ENCODE measurements at places on chromosomes 3 and 15.
A peak's percentile ranks its signal among the peaks of the same experiment; 100 is the strongest.

DNA sequence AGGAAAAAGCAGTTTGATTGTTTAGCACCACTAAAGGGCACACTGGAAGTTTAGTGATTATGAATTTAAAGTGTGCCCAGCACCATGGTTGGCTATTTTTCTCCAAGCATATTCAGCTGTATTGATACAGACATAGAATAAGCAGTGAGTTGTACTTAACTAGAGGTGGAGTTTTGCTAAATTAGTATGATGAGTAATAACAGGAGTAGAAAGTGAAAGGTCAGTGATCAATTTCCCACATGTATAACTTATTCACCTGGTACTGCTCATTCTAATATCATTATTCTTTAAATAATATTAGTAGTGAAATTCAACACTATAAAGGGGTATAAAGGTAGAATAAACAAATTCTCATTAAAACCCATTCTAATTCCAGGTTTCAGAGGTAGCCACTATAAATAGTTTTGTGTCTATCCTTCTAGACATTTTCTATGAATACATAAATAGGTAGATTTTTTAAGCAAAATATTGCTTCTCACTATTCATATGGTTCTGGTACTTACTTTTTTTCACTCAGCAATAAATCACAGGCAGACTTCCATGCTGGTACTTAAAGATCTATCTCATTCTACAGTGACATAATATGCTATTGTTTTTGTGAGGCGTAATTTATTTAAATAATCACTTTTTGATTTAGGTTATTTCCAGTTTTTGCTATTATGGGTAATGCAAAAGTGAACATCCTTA is 732.9 kb downstream of the VGLL3 start:
- no peak for DNase-seq

- no peak for DNase-seq
Observed at GRCh38 chr3:62923066-62923465, 47.9 kb upstream of the CADPS start.

DNA sequence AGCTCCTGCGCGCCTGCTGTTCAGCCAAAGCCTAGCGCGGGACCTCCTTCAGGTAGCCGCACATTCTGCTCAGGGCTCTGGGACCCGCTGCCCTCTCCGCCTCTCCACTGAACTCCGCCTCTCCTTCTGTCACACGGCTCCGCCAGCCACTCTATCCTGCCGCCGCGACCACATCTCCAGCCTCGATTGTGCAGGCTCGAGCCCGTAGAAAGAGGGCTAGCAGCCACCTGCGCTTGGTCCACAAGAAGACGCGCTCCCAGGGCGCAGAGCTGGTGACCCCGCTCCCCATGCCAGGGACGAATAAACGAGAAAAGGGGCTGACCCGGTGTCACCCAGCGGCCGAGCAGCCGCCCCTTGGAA is 1.1 kb upstream of the VIPR1 start:
- DNase-seq = no peak

GRCh38 chr15:25901811-25902605 is 38.9 kb upstream of the ATP10A start:
- no peak for DNase-seq

- no peak for DNase-seq
Observed at GRCh38 chr15:52673312-52673711, 5.9 kb downstream of the ATOSA start.

DNA sequence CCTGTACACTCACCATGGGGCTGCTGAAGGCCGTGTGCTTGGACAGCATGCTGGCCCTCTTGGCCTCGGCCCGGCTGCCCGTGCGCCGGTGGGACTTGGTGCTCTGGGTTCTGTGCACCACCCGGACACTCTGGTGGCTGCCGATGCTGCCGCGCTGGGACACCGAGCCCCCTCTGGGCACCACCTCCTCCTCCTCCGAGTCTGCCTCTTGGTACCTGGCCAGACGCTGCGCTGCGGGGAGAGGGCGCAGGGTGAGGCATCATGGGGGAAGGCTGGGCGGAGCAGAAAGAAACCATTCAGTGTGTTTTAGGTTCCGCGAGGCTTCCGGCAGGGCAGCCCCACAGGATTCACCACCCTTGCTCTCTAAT is 145.0 kb downstream of the ATP10A start:
- no peak for DNase-seq

GRCh38 chr3:127457094-127457475 is 133.4 kb downstream of the TPRA1 start:
- no peak for DNase-seq

GRCh38 chr3:63328365-63328764 is 50.3 kb downstream of the SYNPR start:
- DNase-seq = no peak

DNA sequence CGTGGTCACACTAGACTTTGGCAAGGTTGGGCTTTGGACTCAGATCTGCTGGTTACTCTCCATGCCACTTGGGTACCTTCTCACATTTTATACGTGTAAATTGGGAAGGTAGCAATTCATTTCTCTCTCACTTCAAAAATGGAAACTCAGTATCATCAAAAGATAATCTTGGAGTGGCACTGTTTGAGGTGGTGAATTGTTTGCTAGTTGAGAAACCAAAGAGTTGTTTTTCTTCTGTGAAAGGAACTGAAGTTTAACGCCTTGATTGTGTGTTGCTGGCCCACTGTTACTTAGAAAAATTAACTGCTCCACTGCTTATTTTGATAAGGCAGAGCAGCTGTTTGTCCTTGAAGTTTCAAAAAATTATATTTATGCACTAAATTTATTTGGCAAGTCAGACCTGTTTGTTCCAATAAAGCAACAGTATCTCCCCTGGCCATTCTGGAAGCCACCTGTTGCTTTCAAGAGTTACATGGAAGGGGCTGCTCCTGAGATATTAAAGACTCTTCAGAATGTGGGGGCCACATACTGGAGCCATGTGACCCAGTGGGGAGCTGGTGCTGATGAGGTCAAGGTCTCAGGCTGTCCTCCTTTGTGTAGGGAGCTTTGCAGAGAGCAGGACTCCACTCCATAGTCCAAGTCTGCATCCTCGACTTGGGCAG is 16.2 kb downstream of the PLCL2 start:
- DNase-seq = no peak

- DNase-seq = peak; percentile 53
Observed at GRCh38 chr15:99249270-99249841, at the start of gene TTC23. Gene TTC23, minus strand, starts transcription at chr15:99249581. Its CDS starts 20,869 bp downstream, at chr15:99228712.

DNA sequence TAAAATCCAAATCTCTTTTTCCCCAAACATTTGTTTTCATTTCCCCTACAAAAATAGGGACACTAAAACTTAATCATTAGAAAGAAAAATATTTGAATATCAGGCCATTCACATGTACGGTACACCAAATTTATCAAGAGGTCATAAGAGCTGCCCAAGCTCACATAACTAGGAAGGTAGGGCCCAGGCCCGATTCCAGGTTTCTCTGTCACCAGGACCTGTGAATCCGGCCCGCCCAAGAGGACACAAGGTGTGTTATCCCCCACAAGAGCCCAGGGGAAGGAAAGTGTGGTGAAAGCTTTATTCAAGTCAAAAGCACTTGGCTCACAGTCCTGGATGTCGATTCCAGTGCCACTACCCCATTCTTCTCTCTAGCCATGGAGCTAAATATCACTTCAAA is 130.6 kb downstream of the DMXL2 start:
- DNase-seq = no peak

GRCh38 chr15:73935547-73935946 is 9.3 kb downstream of the LOXL1 start:
- no peak for DNase-seq

DNA sequence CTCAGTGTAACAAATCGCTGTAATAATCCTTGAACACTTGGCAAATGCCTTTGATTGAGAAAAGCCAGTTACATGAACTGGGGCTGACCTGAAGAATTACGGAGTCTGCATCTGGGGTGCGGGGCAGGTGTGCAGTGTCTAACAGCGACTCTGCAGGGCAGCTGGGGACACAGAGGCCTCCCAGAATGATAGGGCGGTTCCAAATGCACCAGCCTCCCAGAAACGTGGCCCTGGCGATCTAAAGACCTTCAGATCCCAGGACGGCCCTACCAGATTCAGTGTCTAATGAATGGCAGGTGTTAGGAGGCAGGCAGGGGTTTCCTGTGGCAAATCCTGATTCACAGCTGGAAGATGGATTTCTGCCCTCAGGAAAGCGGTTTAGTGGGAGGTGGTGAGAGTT is 100.5 kb upstream of the RGMA start:
- no peak for DNase-seq

DNA sequence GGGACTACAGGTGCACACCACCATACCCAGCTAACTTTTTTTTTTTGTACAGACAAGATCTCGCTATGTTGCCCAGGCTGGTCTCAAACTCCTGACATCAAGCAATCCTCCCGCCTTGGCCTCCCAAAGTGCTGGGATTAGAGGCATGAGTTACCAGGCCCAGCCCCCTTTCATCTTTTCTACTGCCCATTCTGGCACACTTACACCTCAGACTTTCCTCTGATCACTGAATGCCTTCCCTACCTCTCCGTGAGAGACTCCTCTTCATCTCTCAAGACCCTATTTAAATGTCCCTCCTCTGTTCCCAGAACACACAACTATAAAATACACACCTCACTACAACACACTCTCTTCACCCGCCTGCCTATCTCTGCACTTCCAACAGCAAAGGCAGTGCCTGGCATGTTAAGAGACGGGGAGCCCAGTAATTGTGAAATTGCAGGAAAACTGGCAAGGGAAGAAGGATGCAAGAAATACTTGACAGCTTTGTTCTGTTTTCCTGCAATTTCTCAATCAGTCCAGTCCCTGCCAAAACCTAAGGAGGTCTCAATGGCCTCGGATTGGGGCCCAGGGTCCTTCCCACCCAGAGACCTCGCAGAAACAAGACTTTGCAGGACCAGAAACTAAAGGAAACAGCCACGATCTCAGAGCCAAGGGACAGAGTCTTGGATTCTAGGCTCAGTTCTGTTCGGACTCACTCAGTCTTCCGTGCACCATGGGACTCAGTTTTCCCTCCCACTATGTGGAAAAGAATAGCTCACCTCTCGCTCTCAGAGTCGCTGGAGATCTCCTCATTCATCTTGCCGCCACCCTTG is 849 bp downstream of the RRP9 start:
- no peak for DNase-seq

- DNase-seq = no peak
Observed at GRCh38 chr3:27079427-27080257, 289.5 kb downstream of the NEK10 start.

GRCh38 chr3:32423534-32423933 is 31.9 kb downstream of the CMTM7 start:
- no peak for DNase-seq

DNA sequence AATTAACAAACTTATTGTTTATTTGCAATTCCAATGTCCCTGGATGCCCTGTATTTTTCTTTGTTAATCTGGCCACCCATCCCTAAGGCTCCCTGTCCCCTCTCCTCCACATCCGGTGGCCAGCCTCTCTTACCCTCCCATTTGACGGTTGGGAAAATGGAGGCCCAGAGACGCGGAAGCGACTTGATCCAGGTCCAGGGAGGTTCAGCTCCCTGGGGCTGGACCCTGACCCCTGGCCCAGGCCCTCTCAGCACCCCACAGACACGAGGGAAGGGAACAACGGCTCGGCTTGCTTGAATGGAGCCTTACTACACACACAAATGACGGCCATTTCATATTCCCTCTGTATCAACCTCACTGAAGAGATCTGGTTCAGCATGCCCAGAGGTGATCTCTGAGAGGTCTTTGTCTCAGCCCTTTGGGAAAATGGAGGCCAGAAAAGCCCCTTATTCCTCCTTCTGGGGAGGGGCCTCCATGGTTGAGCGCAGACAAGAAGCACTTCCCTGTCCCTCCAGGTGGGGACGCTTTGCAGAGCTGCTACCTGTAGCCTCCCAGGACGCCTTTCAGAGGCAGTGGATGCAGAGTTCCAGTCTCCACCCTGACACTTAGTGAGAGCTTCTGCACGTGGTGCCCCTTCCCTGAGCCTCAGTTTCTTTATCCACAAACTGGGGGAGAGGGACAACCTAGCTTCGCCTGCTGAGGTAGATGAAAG is 82.1 kb downstream of the ATP2B2 start:
- DNase-seq = no peak

GRCh38 chr3:87435926-87436620 is 159.7 kb upstream of the POU1F1 start:
- no peak for DNase-seq

DNA sequence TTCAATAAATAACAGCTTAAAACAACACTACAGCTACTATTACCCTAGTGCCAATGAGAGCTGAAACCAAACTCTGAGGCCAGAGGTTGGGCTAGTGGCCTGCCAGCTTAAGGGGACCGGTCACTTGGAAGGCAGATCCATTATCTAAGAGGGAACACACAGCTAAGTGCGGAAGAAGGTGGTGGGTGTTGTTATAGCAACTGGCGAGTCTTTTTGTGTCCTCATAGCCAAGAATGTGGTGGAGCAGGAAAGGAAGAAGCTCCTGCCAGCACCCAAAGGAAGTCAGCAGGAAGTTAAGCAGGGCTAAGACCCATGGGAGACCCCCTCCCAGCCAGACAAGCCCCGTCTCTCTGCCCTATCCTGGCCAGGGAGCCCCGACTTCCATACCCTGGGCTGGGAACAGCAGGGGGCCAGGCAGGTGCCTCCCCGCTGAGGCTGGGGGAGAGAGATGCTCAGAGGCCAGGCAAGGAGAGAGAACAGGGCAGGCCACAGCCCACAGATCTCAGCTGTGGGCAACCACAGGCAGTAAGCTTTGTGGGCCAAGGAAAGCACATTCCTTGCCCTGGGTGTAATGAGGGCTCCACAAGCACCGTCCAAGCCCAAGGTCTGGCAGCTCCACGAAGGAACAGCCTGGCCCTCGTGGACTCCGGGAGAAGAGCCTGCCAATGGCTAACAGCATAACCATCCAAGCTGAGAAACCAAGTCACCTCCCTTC is 34.0 kb upstream of the HRH1 start:
- DNase-seq = peak; percentile 25

- no peak for DNase-seq
Observed at GRCh38 chr3:198092276-198092675, 132.3 kb downstream of the LMLN start.

DNA sequence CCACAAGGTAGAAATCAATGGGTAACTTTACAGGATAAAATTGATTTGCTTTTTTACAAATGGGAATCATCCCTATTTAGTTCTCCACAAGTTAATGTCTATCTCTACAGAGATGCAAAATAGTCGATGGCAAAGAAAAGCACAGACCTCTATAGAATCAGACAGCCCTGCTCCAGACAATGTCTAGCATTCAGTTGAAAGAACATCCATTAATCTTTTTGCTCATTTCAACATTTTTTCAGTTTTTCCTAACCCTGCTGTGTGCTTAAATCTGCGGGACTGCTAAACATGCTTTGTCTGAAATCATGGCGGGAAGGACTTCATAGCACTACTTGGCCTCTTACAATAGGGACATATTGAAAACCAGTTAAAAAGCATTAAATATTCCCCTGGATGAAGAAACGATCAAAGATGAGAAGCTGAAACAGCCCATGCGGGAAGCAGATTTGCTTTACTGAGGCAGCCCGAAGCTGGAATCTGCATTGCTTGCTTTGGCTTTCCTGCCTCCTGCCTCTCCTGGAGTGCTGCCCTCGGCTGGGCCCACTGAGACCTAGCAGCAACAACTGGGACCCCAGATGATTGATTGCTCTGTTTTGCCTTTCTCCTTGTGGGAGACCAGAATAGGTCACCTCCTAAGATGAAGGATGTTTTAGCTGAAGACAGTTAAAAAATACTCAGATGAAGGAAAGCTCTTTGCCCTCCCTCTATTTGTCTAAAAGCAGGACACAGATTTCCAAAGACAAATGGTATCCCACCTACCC is 38.5 kb upstream of the RASGRP1 start:
- no peak for DNase-seq

GRCh38 chr3:12753275-12754028 is 5.6 kb downstream of the TMEM40 start:
- DNase-seq = no peak
